Fibroblast of upper back skin (primary cell): ENCODE measurements at places on chromosomes 4 and X.

DNA sequence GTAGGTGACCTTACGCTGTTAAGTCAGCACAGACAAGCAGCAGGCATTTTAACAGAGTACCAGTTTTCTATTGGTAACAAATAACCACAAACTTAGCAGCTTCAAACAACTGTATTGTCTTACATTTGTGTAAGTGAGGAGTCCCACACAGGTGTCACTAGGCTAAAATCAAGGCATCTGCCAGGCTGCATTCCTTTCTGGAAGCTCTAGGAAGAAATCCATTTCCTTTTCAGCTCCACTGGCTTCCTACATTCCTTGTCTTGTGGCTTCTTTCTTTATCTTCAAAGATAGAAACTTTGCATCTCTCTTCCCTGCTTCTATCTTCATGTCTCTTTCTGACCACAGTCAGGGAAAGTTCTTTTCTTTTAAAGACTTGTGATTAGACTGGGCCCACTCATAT is 139.9 kb downstream of the TMEM144 start:
- no peak for DNase-seq

- DNase-seq: no peak
Observed at GRCh38 chrX:151723156-151723760, 7.4 kb downstream of the FATE1 start.

GRCh38 chr4:79597266-79597665 is 189.2 kb upstream of the GK2 start:
- peak; percentile 62 for DNase-seq

DNA sequence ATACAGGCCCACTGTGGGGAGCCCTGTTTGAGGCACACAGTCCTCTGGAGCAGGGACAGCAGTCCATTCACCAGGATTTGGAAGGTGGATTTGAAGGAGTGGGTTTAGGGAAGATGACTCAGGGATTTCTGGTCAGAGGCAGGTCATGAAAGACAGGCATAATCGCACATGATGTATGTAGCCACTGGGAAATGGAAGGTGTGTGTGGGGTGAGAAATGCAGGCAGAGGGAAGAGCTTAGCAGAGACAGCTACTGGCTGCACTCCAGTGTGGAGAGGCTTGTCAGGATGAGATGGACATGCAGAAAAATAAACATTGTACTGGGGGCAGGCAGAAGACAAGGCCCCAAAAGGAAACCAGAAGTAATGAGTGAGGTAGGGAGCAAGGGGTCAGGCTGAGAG is 85.2 kb upstream of the STS start:
- peak; percentile 28 for DNase-seq

DNA sequence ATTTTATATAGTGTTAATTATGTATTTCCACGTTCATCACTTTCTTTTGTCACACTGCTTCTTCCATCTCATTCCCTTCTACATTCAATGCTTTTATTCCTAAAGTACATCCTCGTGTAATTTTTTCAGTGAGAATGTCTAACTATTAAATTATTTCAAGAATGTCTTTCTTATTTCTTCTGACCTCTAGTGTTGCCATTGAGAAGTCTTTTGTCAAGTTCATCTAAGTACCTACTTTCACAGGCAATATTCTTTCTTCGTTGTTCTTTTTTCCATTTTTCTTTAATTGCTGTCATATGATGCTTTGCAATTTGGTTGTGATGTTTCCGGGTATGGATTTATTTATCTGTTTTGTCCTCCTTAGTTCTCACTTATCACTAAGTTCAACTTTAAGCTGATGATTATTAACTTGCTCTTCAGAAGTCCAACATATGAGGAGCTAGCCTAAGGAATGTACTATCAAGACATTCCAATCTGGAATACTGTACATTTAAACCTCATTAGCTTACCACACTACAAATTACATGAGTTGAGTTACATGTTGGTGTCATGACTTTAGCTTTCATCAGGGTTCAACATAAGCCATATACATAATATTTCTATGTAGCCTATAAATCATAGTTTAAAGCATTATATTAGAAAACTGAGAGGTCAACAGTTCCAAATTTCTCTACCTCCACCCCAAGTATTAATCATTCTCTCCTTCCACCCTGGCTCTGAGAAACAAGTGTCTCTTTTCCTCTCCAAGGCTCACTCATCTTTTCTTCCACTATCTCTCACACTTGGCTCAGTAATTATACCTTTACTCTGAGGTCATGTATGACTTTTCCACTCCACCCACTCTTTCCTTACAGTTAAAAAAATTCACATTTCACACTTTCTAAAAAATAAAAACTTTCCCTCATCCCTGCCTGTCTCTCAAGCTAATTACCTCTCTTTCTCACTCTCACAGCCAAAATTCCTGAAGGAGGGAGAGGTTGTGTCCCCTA is 81.5 kb downstream of the COX18 start:
- peak; percentile 28 for DNase-seq
